CD4-positive, alpha-beta T cell treated with Interleukin-12 subunit alpha and Interleukin-12 subunit beta, for 1 hour (primary cell): ENCODE measurements at places on chromosomes 12 and 14.

GRCh38 chr14:102492531-102492910 lies 17.1 kb downstream of the ANKRD9 start:
- DNase-seq = no peak

DNA sequence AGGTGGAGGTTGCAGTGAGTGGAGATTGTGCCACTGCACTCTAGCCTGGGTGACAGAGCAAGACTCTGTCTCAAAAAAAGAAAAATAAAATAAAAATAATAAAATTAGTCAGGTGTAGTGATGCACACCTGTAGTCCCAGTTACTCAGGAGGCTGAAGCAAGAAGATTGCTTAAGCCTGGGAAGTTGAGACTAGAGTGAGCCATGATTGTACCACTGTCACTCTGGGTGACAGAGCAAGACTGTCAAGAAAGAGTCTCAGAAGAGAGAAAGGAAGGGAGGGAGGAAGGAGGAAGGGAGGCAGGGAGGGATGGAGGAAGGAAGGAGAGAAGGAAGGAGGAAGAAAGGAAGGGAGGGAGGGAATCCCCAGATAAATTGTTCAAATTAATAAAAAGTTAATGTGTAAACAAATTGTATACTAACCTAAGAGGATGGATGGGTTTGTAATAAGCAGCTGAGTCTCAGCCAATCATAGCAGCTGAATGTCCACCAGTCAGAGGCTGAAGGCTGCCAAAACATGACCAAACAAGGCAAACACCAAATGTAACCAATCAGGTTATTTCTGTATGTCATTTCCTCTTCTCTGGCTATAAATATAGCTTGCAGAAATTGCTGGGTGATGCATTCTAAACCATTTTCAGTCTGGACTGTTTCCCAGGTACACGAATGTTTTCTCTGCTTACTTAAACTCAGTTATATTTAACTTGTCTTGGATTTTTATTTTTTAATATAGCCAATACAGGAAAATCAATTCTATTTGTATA lies 6.1 kb upstream of the CDCA4 start:
- DNase-seq = no peak

DNA sequence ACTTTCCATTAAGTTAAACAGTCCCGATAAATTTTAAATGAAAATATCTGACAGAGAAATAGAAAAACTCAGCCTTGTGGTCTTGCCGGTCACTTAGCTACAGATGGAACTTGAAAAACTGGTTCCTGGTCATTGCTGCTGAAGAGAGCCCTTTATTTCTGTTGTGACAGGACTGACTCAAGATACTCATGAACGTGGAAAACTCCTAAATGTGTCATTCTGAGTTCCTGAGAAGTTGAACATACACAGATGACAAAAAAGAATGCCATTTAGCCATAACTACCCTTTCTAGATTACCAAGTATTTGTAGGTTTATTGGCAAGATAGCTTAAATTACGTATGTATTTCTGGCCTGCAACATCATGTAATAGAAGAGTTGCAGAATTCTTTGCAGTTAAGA lies 134.2 kb downstream of the HMGA2 start:
- no peak for DNase-seq

DNA sequence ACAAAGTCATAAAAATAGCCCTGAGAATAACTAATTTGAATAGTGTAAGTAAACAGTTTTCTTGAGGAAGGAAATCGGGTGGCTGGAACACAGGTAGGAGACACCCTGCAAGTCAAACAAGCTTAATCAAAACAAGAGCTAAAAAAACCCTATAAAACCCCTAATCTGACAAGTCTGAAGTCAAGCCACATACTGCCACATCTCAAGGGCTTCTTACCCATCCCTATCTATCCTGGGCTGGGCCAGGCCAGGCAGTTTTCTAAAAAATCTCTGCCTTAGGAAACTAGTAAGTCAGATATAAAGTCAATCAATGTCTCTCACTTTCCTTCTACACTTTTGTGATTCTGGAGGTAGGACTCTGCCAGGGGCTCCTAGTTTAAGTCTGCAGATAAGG lies 15.3 kb downstream of the UBE2N start:
- DNase-seq = no peak

GRCh38 chr14:61438860-61439765 lies 117.7 kb downstream of the PRKCH start:
- DNase-seq = peak; percentile 39

GRCh38 chr14:70005281-70005805 lies 126.1 kb downstream of the SMOC1 start:
- DNase-seq = no peak
